ENCODE measurements at places on chromosomes 11 and 22. TPM values are rescaled to one million over a fixed set of nuclear protein-coding genes. Genes with fewer than 3 reads are reported as not detected.

CLDN5 gene
- 0.47 TPM for total RNA-seq

ISX gene
- total RNA-seq: not detected

MRGPRX3 gene
- total RNA-seq: not detected

F2 gene
- not detected for total RNA-seq

OR2AG2 gene
- total RNA-seq: 0.47 TPM

Data from activated T-helper 1 cell treated with anti-CD3 and anti-CD28 coated beads, Interleukin-12 subunit alpha, Interleukin-12 subunit beta, Interleukin-2, Interleukin-4 antibody, amounts not matched to agents 30 ng/mL and 10 ng/mL and 1 ng/mL, durations not matched to agents 14 hours and 24 hours and 36 hours (primary cell).